ENCODE measurements at places on chromosomes 7 and 10. TPM values are rescaled to one million over a fixed set of nuclear protein-coding genes. Genes with fewer than 3 reads are reported as not detected.

DNA sequence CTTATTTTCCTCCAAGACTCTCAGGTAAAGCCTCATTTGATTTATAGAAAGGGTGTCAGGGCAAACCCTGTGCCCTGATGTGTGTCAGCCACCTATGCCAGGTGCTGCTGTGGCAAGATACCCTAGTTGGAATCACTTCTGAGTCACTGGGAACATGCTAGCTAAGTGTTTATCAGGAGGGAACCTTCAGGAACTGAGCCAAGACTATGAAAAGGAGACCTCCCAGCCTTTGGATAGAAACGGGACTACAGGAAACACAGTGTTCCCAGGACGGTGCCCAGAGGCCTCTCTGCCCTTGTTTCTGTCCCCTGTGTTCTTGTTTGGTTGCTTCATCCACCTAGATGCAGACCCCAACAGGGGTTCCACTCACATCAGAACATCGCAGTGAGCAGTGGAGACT is 28.5 kb downstream of the CNNM1 start:
- no peak for DNase-seq
- no peaks in the 10 kb centered on the region for H3K4me1 ChIP-seq
- no peak overlapping the region for H3K4me3 ChIP-seq
- no peaks in the 10 kb centered on the region for H3K36me3 ChIP-seq

- H3K4me3 ChIP-seq: no peak overlapping the region
- DNase-seq: no peak
- H3K4me1 ChIP-seq: peaks cover 9% of the 10 kb centered on the region
- no peaks in the 10 kb centered on the region for H3K27me3 ChIP-seq
- no peaks in the 10 kb centered on the region for H3K36me3 ChIP-seq
Measured at GRCh38 chr10:75611172-75611992, 180.0 kb downstream of the LRMDA start.

- H3K4me1 ChIP-seq: no peaks in the 10 kb centered on the region
- no peak overlapping the region for H3K4me3 ChIP-seq
- no peak overlapping the region for H3K27ac ChIP-seq
- no peaks in the 10 kb centered on the region for H3K27me3 ChIP-seq
- no peak for DNase-seq
Measured at GRCh38 chr10:86305521-86305920, 61.1 kb downstream of the GRID1 start.

The BAMBI gene
- total RNA-seq: 34.5 TPM

- H3K4me3 ChIP-seq: no peak overlapping the region
- H3K4me1 ChIP-seq: no peaks in the 10 kb centered on the region
- H3K36me3 ChIP-seq: no peaks in the 10 kb centered on the region
- H3K27me3 ChIP-seq: no peaks in the 10 kb centered on the region
- DNase-seq: no peak
- no peak overlapping the region for H3K27ac ChIP-seq
Measured at GRCh38 chr7:155916926-155917655, 104.8 kb upstream of the SHH start.

All from aorta (tissue), 5 donors.